Stimulated activated CD8-positive, alpha-beta memory T cell treated with anti-CD3 and anti-CD28 coated beads, Interleukin-2, amount 100 ng/mL, for 1 hour (primary cell): ENCODE measurements at places on chromosomes 6 and 20.

DNA sequence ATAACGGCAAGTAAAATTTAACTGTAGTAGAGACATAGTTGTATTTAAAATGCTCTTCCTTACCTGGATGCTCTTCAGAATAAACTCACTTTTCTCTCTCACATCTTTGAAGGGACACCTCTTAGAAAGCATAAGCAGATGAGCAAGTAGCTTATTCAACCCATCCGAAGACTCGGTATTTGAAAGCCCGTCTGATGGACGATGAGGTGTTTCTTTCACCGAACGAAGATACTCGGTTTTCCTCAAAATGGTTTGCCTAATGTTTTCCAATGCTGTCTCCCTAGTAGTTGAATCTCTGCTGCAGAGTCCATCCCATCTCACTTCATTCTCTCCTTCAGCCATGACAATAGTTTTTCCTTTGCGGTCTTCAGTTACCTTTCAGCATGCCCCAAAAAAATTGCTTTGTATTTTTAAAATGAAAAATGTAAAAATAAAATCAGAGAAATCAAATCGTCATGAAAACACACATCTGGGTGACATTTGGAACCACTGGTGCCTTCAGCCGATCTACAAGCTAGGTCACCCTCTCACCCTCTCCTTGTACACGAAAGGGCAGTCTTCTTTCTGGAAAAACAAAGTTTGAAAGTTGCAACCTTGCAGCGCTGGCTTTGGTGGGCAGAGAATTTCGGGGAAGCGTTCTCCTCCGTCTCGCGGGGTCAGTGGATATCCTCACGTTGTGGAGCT, 772 bp downstream of the SESN1 start:
- no peak for DNase-seq

- DNase-seq, result no peak
Observed at GRCh38 chr6:29552512-29553051, 7.0 kb downstream of the UBD start.

DNA sequence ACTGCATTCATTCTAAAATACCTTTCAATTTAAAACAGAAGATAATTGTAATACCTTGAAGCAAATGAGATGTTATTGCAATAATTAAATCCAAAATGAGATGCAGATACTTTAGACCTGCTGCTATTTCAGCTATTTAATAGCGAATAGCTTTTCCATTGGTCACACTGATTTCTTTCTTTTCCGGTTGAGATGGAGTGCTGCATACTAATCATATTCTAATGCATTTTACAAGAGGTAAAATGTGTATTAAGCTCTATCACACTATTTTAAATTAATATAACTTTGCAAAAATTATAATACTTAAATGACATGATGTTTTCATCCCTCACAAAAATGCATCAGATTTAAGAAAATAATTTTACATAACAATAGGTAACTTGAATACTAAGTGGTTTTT, 74.0 kb downstream of the ADGRB3 start:
- DNase-seq, result no peak

DNA sequence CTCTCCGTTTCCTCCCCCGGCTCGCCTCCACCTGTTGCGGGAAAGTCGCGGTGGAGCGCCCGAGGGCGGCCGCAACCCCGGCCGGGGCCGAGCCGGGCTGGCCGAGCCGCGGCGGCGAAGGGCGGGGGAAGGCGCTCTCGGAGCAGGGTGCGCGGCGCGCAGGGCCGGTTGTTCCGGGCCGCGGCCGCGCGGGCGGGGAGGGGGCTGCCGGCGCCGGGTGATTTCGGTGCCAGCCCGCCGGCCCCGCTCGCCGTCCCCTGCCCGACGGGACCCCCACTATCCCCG, 235 bp downstream of the MAP7 start:
- no peak for DNase-seq

- no peak for DNase-seq
Observed at GRCh38 chr20:24978513-24978912, 14.0 kb downstream of the APMAP start.

DNA sequence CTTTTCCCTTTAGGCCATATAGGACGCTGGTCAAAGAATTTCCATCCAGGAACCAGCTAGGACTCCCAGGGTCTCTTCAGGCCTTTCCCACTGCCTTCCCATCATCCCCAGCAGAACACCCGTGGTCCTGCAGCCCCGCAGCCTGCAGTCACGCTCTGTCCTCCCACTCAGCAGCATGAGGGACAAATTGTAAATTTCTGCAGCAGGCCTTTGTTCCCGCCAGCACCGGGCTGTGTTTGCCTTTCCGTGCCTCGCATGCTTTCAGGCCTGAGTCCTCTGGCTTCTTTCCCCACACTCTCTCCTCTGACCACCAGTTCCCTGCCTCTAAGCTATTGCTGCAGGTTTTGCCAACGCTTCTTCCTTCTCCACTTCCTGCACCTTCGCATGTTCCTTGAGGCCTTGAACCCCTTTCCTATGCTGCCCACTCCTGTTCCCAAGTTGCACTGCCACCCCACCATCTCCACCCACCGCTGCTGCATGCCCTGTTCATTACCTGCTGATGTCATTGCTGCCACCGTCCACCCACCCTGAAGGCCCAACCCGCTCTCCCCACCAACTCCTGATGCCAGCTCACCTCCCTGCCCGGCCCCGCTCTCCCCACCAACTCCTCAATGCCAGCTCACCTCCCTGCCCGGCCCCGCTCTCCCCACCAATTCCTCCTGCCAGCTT, 49.8 kb downstream of the RNASET2 start:
- DNase-seq, result no peak

- DNase-seq, result no peak
Observed at GRCh38 chr6:137277971-137278637, 58.9 kb upstream of the IFNGR1 start.

- no peak for DNase-seq
Observed at GRCh38 chr20:50149481-50150254, 3.9 kb downstream of the PEDS1 start.

GRCh38 chr6:142155895-142156757, 9.1 kb downstream of the VTA1 start:
- DNase-seq, result no peak

DNA sequence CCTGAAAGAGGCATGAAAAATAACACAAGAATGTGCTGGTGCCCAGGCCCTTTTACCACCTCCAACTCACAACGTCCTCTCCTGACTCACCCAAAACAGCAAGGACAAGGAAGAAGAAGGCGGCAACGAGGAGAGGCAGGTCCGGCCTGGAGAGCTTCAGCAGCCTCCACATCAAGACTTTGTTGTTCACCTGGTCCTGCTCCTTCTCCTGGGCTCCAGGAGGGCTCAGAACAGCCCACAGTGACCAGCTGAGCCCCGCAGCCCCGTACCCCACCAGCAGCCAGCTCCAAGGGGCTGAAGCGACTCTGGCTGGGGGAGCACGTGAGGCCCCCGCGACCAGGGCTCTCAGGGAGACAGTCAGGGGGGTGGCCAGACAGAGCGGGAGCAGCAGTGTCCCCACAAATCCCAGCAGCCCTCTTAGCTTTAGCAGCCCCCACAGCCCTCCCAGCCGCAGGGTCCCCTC, 857 bp downstream of the TAP2 start:
- no peak for DNase-seq

DNA sequence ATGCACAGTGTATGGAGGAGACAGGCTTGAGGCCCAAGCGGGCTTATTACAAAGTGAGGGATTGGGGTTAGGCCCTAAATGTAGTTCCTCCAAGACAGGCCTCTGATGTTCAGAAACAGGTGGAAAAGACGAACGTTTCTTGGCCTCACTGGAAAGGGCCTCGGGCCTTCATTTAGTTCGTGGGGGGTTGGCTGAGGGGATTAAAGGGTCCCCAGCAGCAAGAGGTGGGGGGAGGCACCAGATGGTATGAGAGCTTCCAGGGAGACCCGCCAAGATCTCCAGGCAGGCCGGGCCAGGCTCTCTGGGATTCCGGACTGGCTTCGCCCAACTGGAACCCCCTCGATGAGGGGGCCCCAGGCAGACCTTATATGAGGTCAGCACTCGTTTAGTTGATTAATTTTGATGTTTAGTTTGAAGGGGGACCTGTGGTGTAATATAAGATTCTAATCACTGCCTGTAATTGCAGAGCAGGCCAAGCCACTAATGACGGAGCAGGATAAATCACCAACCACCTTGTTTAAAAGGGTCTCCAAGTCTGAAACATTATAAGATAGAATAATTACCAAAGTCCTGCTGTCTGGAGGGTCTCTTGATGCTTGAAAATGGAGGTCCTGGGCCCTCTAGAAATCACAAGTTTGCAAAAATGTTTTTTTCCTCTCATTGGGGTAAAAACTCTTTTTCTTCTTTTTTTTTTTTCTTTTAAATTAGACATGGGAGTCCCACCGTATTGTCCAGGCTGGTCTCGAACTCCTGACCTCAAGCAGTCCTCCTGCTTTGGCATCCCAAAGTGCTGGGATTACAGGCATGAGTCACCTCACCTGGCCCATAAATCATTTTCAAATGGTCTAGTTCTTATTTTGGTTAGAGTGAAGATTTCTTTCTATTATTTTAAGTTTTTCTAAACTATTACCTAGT, 2.2 kb downstream of the HMGA1 start:
- no peak for DNase-seq

DNA sequence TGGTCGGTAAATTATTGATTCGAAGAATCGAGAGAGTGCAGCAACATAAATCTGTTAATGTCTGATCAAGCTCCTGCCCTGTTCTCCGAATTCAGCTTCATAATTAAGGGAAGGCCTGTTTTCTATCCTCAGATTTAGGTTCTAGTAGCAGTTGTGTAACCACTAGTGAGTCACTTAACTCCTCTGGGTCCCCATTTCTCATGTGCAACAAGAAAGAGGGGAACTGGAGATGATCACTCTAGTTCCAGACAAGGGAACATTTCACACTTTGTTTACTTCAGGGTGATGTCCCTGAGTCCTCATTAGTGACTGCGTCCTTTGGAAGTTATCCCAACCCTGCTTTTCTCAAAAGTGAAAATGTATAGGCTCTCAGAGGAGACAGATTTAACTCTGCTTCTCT, 68.1 kb upstream of the RNF146 start:
- no peak for DNase-seq

DNA sequence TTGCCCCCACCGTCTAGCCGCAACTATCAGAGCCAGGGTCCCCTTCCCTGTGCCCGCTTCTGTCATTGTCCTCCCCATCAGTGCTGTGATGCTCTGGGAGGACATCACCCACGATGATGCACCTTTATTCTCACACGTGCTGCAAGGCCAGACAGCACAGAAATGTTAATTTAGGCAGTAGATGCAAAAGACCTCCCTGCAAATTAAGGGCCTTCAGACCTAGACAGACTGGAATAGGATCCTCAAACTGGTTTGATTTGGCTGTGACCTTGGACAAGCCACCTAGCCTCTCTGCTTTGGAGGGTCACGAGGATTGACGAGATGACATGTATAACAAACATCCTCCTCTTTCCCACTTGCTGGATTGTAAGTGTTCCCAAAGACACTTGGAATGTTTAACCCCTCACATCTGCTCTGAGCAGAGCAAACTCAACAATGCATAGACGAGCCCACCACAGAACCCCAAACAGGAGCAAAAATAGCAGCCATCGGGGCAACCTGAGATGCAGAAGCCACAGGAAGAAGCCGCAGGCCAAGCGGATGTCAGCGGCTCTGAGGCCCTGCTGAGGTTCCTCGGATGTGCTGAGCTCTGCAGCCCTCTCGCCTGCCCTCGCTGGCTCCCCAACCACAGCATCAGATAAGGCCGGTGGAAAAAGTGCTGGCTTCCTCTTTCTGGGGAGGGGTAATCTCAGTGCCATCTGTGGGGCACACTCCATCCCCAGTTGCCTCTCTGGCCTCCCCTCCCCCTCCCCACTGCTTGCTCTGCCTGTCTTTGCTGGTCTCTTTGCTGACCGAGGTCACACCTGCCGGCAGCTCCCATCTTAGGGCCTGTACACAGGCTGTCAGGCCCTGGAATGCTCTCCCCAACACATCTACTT, 35.3 kb downstream of the TOX2 start:
- DNase-seq, result peak; percentile 52

GRCh38 chr6:109056661-109057060, 38.0 kb downstream of the SESN1 start:
- DNase-seq, result no peak

GRCh38 chr6:110102411-110102810, 77.1 kb downstream of the WASF1 start:
- no peak for DNase-seq

DNA sequence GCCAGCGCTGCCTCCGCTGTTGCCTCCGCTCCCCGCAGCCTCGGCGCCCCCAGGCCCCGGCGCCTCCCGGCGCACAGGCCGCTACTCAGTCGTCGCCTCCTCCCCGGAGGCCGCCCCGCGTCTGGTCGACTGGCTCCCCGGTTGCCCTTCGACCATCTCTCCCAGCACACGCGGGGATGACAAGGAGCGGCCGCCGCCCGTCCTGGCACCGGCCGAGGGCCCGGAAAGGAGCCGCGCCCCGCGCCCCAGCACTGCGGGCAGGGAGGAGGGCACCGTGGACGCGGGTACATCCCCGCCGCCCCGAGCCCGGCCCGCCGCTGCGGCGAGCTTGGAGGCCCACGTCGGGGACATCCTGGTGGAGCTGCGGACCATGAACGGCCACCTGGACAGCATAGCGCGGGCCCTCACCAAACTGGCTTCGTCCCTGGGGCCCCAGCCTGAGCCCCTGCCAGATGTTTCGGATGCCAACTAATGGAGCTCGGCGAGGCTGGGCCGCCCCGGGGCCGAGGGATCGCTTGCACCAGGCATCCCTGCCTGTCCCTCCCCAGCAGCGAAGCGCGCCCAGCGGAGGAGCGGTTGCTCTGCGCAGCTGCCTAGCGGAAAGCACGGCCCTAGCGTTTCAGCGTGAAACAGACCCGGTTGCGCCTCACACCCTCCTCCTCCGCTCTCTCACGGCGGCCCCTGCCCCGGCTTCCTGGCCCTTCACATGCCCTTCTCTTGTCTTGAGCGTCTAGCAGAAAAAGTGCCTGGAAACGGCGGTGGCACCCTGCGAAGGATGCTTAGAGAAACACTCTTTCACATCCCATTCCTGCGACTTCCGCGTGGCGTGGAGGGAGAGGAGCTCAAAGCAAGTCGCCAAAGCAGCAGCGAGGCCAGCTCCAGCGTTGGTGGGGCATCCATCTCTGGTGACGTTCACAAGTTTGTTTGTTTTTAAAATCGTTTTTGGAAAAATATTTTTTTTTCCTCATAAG, 285.8 kb upstream of the SUPT3H start:
- DNase-seq, result no peak

- no peak for DNase-seq
Observed at GRCh38 chr6:165925474-165926156, 242.0 kb downstream of the TBXT start.

DNA sequence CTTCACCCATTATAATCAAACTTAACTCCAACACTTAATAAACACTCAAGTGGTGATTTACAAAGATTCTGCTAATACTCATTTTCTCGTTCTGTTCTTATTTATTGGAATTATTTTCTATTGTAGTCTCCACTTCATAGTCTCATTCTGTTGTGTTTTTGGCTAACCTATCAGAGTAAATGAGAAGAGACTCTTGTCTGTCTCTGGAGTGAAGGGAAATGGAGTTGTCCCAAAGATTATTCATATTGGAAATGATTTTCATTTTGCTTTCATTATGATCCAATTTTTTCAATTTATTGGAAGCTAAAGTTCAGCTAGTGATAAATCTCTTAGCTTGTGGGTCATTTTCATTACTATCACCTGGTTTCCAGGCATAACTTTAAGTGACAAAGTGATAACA, 454.9 kb upstream of the JAG1 start:
- DNase-seq, result no peak

GRCh38 chr20:14950633-14951032, 613.2 kb upstream of the FLRT3 start:
- DNase-seq, result no peak
